ENCODE measurements at places on chromosomes 12 and 14. TPM values are rescaled to one million over a fixed set of nuclear protein-coding genes. Genes with fewer than 3 reads are reported as not detected.

GRCh38 chr12:71958993-71959578 is 20.4 kb downstream of the TPH2 start:
- DNase-seq = no peak

DNA sequence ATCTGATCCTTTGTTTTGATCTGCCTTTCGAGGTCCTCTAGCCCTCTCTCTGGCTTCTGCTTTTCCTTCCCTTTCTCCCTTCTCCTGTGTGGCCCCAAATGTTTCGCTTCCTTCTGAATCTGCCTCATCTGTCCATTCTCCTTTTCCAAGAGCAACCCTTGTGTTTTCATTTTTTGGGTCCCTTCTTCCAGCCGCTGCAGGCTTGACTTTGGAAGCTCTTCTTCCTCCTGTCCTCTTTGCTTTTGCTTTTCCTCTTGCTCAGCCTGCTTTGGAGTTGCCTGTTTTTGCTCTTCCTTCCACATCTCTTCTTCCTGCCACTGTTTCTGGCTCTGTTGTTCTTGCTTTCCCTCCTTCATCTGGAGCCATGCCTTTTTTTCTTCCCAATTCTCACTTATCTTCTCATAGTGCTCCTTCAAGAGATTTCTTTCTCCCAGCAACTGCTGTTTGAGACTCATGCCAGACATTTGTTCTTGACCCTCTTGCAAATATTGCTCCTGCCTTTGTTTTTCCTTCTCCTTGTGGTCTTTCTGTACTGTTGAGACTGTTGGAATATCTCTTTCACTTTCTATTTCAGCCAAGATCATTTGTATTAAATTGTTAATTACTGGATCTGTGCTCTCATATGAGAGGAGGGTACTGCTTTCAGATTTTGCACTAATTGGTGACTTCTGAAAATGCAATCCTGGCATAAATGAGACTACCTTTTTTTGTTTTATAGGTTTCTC is 42.4 kb downstream of the FAM186A start:
- DNase-seq = no peak

DNA sequence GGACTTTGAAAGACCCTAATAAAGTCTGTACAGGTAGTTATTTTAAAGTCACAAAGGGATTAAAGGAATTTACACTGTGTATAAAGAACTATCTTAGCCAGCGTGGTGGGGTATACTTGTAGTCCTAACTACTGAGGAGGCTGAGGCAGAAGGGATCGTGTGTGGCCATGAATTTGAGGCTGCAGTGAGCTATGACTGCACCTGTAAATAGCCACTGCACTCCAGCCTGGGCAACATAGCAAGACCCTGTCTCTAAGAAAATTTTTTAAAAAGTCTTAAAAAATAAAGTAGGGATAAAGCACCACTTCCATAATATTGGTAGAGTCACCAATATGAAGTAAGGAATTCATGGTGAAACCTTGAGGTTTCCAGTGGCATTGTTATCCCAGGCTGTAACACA is 18.1 kb downstream of the ACVR1B start:
- no peak for DNase-seq

DIP2B gene
- total RNA-seq = 37.7 TPM

DNA sequence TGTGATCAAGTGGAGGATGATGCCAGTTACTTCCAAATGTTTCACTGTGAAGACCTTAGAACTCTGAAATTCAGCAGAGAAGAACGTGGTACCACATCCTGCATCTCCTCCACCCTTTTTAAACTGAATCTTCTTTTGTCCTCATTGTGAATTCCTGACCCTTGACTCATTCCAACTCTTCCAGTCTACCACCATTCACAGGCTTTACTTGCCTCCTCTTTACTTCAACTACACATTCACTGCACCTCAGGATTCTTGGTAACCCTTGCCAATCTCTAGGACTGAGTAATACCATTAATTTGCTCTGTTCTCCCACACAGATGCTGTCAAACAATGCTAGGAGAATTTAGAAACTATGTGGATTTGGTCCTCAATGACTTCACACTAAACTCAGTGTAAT is 37.3 kb downstream of the PPP1R12A start:
- no peak for DNase-seq

DNA sequence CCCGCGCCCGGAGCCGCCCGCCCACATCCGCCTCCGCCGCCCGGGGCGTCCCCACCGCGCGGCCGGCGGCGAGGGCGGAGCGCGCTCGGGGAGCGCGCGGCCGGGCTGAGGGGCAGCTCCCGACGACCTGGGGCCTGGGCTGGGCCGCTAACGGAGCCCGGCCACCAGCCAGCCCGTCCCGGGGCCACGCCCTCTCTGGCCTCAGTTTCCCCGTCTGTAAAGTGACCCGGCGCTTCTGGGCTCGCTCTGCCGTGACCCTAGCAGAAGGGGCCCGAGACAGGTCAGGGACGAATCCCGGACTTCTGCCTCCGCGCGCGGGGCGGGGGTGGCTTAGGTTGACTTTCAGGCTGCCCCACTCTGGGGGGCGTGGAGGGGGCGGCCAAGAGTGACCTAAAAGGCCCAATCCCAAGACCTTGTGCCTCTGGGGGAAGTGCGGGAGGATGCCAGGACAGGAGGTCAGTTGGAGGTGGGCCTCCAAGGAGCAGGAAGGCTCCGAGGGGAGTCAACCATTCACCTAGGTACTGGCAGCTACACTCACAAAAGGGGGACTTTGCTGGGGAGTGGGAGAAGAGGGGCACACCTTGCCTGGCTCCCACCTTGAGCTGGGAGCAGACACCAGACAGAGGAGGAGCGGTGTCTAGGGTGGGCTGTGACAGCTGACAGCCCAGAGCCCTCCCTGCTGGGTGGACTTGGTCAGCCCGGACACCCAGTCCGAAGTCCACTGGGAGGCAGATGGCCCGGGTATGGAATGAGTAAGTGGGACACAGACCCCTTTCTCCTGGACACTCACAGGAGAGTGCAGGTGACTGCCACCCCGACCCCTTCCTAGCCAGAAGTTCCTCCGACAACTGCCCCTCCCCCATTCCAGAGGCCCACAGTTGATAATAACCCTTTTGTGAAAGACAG is 486 bp upstream of the AKT1 start:
- peak; percentile 72 for DNase-seq

PRR13 gene
- total RNA-seq = 447 TPM

DNA sequence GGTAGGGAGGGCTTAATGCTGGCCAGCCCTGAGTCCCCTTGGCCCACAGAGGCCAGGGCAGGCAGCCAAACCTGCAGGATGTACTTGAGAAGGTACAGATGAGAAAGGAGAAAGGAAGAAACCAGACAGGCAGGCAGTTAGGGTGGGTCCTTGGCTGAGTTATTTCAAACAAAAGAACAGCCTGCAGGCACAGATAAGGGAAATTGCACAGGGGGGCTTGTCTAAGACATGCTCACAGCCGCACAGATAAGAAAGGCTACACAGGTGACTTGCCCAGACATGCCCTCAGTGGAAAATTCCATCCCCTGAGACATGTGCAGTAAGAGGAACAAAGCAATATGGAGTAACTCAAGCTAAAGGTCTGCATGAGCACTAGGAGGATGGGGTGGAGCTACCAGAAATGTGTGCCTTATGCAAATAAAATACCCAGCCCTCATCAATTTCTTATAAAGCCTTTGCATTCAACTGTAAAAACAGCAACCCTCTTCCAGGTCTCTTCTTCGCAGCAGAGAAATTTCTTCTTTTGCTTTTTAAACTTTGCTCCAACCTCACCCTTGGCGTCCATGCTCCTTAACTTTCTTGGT is 158.2 kb upstream of the RGS6 start:
- DNase-seq = no peak

GRCh38 chr12:45415393-45415817 is 199.5 kb downstream of the ANO6 start:
- no peak for DNase-seq

DNA sequence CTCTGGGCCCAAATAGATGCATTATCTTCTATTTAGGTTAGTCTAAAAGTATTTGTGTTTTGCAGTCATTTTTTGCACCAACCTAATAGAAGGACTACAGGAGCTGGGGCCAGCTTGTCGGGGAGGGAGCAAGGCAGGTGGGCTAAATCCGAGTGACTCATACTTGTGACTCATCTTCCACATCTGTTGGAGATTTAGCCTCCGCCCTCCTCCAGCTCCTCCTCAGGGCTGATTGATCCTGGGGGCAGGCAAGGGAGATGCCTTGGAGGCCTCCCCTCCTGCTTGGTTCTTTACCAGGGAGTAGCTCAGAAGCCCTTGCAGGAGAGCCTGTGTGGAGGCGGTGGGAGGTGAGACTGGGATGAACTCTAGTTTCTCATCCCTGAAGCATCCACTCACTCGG is 27.9 kb downstream of the RHOF start:
- no peak for DNase-seq

SSPN gene
- 20.6 TPM for total RNA-seq

- no peak for DNase-seq
Observed at GRCh38 chr14:100332071-100332639, 9.0 kb downstream of the SLC25A47 start.

GRCh38 chr12:100279607-100280244 is 12.7 kb downstream of the SCYL2 start:
- DNase-seq = no peak

Data from left colon (tissue), 2 donors.